ENCODE measurements at places on chromosomes 4 and X. TPM values are rescaled to one million over a fixed set of nuclear protein-coding genes. Genes with fewer than 3 reads are reported as not detected.

Gene S100P
- polyA plus RNA-seq = 71.2 TPM

- H3K36me3 ChIP-seq = no peaks in the 10 kb centered on the region
- H3K27ac ChIP-seq = no peak overlapping the region
- no peak for DNase-seq
- H3K4me1 ChIP-seq = no peaks in the 10 kb centered on the region
- H3K27me3 ChIP-seq = no peaks in the 10 kb centered on the region
Observed at GRCh38 chrX:154990496-154990895, 32.0 kb downstream of the F8 start.

DNA sequence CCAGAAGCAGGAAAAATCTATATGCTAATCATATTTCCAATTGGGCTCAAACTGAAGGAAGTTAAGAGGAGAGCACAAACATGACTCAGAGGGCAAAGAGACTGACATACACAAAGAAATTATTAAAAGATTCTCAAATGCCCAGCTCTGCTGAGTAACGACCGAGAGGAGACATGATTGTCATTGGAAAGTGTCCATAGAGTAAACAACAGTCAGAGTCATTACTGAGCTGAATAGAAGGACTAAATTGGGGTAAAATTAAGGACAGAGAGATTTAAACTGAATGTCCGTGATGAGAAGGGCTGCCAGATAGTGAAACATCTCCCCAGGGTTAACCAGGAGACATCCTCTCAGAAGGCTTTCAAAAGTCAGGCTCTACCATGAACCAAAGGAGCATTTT lies 111.2 kb upstream of the GALNT7 start:
- H3K27ac ChIP-seq = no peak overlapping the region
- no peaks in the 10 kb centered on the region for H3K4me1 ChIP-seq
- no peaks in the 10 kb centered on the region for H3K36me3 ChIP-seq

DNA sequence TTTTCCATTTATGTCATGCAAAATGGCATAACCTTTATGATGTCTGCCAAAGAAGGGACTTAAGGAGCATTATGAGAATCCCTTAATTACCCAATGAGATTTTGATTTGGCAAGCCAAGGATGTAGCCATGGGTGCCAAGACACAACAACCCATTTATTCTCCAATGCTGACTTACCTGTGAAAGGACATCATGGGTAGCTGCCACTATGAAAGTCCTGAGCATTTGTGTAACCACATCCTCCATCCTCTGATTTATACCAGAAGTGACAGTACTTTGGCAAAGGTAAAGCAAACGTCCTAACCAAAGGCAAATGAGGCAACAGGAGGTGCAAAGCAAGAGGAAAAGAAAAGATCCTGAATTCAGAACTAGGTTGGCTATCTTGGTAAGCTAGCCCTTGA lies 87.3 kb upstream of the EMCN start:
- H3K36me3 ChIP-seq = no peaks in the 10 kb centered on the region
- no peak overlapping the region for H3K27ac ChIP-seq
- no peaks in the 10 kb centered on the region for H3K4me1 ChIP-seq
- no peak for DNase-seq

DNA sequence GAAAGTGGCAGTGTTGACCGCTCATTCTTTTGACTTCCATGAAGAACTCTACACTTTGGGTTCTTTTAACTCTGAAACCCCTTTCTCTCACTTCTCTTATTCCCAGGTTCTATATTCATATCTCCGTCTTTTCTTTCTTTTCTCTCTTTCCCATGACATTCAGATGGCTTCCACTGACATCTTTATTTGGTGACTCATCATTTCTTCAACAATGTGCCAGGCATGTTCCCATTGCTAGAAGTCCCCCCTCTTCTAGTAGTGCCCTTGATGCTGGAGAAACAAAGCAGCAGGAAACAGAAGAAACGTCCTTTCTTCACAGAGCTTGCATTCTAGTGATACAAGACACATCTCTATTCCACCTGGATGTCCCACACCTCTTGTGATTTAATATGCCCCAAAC lies 33.3 kb downstream of the PKD2 start:
- H3K27ac ChIP-seq = no peak overlapping the region
- peaks cover 83% of the 10 kb centered on the region for H3K36me3 ChIP-seq
- H3K27me3 ChIP-seq = no peaks in the 10 kb centered on the region
